Pons (tissue), 1 donor: ENCODE measurements at places on chromosomes 2 and 18.

GRCh38 chr18:46462523-46462922 is 194.5 kb downstream of the LOXHD1 start:
- DNase-seq: no peak

DNA sequence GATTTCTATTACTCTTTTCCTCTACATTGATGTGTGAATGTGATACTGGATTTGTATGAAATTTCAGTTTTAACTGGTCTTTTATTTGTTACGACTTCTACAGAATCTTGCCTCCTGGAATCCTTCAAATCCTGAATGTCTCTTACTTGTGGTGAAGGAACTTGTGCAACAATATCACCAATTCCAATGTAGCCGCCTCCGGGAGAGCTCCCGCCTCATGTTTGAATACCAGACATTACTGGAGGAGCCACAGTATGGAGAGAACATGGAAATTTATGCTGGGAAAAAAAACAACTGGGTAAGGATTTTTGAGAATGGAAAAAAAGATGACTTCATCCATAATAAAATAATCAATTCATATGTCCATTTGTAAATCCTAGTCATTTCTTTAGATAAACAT is 134.6 kb downstream of the BABAM2 start:
- no peak for DNase-seq

GRCh38 chr2:55384786-55385185 is 34.9 kb downstream of the CCDC88A start:
- no peak for DNase-seq

DNA sequence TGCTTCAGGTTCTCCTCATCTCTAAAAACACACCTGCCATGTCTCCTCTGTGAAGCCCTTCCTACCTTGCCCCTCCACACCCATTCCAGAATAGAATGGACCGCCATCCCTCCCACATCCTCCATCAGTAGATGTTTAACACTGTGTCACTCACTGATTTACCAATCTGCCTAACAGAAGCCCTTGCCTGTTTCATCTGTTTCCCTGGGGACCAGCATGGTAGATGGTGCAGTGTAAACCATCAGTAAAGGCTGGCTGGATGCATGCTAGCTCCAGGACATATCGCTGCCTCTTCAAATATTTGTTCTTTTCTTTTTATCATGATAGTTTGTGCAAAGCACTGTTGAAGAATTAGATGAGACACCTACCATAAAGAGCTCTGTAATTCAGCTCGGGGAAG is 271.4 kb downstream of the PIEZO2 start:
- no peak for DNase-seq

DNA sequence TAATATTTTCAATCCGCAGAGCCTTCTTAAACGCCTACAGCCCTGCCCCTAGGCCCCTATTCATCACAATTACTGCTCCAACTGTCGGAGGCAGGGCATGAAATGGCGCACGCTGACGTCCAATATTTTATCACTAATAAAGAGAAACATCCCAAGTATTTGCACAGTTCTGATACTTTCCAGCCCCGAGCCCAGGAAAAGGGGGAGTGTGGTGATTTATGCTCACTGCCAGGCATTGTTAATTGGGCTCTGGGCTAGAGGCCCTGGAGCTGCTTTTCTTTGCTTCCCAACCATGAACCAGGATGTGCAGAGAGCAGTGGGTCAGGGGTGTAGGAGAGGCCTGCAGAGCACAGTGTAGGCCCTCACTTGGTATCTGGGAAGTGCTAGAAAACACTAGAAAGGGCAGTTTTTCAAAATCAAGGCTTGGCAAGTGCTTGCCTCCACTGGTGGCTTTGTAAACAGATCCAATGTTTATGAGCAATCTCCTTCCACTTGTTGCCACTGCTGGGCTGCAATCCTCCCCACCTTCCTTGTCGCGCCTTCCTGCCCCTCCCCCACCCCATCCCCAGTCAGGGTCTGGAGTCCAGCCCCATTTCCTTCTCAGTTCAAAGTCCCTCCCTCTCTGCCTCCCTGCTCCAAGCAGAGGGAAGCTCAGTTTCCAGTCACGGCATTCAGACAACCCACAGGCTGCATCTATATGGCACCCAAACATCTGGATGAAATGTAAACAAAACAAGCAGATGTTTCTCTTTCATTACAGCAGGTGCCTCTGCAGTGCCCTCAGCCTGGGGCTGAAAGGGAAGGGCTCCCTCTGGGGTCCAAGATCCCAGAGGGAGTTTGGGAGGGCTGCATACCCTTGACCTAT is 83.9 kb upstream of the PKDCC start:
- DNase-seq: peak; percentile 31

DNA sequence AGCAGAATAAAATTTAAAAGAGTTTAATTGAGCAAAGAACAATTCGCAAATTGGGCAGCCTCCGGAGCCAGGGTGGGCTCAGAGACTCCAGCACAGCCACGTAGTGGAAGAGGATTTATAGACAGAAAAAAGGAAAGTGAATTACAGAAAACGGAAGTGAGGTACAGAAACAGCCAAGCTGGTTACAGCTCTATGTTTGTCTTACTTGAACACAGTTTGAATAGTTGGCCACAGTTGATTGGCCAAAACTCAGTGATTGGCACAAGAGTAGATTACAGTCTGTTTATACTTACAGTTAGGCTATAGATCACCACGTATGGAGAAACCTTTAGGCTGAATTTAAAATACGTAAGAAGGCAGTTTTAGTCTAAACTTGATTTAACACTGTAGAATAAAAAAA is 78.8 kb upstream of the NEDD4L start:
- DNase-seq: no peak

- no peak for DNase-seq
Observed at GRCh38 chr2:174662459-174662858, 64.9 kb upstream of the WIPF1 start.

DNA sequence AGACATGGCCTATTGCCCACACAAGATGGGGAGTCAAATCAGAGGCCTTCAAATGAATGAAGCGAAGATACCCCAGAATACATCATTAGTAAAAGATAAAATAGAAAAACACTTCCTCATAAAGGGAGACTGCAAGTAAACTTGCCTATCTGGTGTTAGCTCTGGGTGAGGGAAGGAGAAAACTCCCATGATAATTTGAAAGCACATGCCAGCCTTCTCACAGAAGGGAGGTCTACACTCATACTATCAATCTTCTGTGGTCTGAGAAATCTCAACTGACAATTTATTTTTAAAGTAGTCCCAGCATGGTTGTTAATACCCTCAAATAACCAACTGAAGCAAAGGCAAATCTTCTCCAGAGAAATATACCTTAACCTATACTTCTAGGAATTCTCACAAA is 75.4 kb downstream of the EXOC6B start:
- DNase-seq: no peak

- no peak for DNase-seq
Observed at GRCh38 chr18:54712306-54712705, 116.0 kb upstream of the RAB27B start.

- DNase-seq: no peak
Observed at GRCh38 chr2:238255151-238255551, 15.3 kb upstream of the HES6 start.

GRCh38 chr2:170006587-170007325 is 171.2 kb upstream of the MYO3B start:
- no peak for DNase-seq

GRCh38 chr2:27121906-27122305 is 1.7 kb upstream of the ABHD1 start:
- no peak for DNase-seq

- DNase-seq: no peak
Observed at GRCh38 chr2:3626118-3626811, 31.4 kb downstream of the COLEC11 start.

- no peak for DNase-seq
Observed at GRCh38 chr2:85019121-85019520, 48.2 kb downstream of the KCMF1 start.

DNA sequence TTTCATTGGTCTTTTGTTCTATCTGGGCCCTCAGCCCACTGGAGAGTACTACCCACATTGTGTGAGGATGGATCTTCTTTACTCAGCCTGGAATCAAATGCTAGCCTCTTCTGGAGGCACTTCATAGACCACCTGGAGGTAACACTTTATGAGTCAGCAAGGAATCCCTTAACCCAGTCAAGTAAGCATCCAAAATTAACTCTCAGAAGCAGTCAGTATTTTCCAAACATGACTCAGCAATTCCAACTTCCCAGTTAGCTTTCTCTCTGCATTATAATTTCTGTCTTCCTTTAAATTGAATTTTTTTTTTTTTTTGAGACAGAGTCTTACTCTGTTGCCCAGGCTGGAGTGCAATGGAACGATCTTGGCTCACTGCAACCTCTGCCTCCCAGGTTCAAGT is 142.7 kb downstream of the ACKR3 start:
- no peak for DNase-seq

GRCh38 chr2:143264851-143265250 is 135.6 kb downstream of the ARHGAP15 start:
- DNase-seq: peak; percentile 8

DNA sequence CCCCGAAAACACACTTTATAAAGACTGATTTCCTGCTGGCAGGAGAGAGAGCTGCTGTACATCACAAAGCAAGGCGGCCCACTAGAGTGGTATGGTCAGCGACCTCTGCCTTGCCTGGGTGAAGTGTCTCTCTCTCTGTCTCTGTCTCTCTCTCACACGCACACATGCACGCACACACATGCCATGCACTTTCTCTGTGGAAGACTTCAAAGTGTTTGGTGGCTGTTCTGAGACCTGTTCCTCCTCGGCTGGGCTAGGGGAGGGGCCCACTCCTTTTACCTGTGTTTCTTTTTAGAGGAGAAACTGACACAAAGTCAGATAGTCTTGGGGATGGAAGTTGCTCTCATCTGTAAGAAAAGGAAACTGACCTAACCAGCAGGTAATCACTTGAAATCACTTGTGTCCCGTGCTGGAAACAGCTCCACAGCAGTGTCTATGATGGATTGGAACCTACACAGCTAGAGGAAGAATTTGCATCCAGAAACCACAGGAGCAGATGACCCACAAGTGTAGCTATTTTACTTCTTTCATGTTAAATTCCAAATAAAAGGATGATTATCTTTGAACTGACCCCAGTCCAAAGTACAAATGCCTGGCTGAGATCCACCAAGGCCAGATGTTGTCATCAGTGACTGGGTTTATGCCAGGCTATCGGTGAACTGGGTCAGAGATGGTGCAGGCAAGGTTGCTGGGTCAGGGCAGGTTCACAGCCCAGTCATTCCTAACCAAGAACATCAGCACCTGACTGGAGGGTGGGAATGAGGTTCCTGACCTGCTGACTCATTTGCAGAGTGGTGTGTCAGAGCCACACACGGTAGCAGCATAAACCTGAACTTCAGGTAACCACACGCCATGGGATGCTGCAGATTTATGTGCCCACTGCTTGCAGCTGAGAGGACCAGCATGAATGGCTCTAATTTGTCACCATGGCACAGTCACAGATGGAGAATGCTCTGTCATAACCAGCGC is 63.0 kb downstream of the NPAS2 start:
- no peak for DNase-seq

DNA sequence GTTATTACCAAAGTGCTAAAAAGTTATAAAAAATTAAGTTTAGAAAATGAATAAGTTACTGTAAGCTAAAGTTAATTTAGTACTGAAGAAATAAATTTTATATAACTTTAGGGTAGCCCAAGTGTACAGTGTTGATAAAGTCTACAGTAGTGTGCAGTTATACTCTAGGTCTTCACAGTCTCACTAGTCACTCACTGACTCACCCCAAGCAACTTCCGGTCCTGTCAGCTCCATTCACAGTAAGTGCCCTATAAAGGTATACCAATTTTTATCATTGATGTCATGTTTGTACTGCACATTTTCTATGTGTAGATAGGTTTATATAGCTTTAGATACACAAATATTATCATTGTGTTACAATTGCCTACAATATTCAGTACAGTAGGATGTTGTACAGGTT is 518.3 kb upstream of the PIK3C3 start:
- no peak for DNase-seq

- no peak for DNase-seq
Observed at GRCh38 chr18:48942554-48943261, 8.1 kb downstream of the SMAD7 start.

DNA sequence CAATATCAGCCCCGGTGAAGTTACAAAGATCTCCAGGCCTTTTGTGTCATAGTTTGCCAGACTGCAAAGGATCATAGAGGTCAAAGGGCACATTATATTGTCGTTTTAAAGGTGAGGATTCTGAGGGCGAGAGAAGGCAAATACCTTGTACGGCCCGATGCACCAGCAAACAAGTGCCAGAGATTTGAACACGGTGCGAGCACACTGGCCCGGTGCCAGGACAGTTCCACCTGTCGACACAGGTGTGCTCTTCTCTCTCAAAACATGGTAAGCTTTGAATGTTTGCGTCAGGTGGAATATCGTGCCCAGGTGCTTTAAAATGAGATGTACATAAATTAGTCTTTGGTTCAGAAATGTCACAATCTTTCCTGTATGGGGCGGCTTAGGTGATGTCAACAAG is 776.1 kb upstream of the ID2 start:
- DNase-seq: no peak

DNA sequence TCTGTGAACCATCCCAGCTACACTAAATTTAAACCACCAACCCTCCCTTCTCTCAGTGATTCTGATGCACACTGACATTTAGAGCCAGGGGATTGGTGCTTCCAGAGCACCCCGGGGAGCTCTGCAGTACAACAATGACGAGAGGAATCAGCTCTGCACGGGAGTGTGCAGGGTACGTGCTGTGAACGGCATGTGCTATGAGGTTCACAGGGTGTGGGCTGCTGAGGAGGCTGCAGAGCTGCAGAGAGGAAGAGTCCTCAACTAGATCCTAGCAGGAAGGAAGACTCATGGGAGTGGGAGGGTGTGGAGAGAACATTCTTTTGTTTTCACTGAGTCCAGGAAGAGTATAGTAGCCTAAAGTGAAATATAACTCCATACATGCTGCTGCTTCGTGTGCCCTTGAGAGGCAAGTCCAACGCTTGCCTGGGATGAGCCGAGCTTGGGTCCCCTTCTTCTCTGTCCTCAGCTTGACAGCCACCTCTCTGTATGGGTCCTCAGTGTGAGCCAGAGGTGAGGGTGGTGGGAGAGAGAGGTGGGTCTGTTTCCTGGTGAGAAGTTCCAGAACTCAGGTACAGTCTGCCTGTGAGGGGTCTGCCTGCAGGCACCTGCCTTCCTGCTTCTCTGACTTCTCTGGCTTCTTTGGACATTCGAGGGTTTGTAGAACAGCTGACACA is 118.8 kb downstream of the CTIF start:
- no peak for DNase-seq

DNA sequence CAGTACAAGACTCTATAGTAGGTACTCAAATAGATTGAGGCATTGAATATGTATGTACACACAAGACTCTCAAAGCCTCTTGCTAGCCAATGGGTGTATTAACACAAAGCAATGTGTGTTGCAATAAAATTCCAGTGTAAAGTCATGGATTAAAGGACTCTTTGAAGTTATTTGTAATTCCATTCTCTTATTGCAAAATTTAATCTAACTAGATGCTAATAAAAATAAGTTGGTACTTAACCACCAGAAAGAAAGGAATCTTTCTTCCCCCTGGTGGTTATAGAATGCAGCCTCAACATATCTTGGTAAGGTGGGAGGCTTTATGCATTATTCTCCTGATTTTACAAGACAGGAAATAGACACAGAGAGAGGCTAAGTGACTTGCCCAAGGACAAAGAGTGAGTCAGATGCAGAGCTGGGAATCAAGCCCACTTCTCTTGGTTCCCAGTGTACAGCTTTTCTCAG is 18.0 kb downstream of the LRP1B start:
- DNase-seq: peak; percentile 74

- DNase-seq: no peak
Observed at GRCh38 chr18:63315876-63316275, 3.7 kb downstream of the BCL2 start.
